ENCODE measurements at places on chromosomes 7 and 10.
A peak's percentile ranks its signal among the peaks of the same experiment; 100 is the strongest.

- no peak for DNase-seq
Observed at GRCh38 chr10:67978749-67979148, 94.3 kb downstream of the SIRT1 start.

- no peak for DNase-seq
Observed at GRCh38 chr10:68139448-68140272, 30.4 kb downstream of the MYPN start.

- DNase-seq = no peak
Observed at GRCh38 chr10:117410557-117410956, 35.3 kb upstream of the PDZD8 start.

GRCh38 chr7:41629711-41630111 lies 73.2 kb downstream of the INHBA start:
- no peak for DNase-seq

GRCh38 chr7:69739931-69740431 lies 141.7 kb downstream of the AUTS2 start:
- DNase-seq = no peak

DNA sequence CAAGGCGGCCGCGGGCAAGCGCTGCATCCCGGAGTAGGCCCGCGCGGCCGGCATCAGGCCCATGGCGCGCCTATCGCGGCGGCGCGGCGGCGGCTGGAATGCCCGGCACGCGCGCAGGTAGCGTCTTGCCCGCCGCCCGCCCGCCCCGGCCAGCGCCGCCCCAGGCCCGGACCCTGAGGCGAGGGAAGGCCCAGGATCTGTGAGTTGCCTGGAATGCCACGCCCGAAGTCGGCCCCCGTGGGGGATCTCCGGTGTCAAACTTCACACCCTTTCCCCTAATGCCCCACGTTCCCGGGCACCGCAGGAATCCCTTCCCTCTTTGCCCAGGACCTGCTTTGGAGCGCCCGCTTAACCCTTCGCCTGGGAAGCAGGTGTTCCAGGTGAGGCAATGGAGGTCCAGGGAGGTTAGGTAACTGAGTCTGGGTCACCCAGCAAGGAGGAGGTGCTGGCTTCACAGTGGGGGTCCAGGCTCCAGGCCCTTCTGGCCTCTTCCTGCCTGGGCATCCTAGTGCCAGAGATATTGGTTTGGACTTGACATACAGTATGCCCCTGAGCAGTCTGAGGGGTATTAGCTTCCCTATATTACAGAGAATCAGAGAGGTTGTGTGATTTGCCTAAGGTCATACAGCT lies 138.1 kb downstream of the ARHGAP22 start:
- DNase-seq = no peak

GRCh38 chr10:95963202-95963990 lies 55.6 kb downstream of the CC2D2B start:
- DNase-seq = no peak

GRCh38 chr7:135386776-135387175 lies 123.1 kb downstream of the CNOT4 start:
- DNase-seq = no peak

DNA sequence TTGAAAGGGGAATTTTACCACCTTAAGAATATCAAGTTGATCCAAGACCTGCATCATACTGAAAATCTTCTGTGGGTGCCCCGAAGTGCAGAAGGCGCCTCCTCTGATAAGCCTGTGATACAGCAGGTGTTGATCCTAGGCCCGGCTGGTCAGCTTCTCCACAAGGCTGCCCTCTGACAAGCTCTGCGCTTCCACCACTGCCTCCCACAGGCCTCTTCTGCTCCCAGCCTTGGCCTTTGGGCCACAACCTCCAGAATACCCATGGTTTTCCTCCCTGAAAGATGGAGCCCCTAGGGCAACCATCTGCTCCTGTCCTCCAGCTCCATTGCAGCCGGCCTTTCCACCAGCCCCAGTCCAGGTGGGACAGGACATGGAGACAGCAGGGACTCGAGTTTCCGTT lies 5.6 kb upstream of the OGDHL start:
- no peak for DNase-seq

DNA sequence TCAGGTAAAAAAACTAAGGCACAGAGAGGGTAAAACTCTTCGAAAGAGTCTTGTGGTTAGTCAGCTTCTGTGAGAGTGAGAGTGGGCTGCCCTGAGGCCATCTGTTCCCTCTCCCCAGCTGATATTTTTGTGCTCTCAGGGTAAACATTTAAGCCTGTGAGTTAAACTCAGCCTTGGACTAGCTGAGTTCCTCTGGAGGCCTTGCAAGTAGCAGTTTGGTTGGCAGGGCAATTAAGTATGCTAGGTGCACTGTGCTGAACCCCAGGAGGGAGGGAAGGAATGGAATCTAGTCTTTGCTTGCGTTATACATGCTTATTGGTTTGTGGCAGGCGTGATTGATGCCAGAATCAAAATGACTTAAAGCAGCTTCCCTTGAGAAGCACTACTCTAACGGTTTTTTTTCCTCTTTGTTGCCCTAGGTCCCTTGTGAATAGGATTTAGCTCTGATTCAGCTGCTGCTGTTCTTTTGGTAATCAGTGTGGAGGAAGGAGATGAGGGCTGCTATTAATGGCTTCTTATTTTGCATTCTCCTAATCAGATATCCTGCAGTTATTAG lies 140.2 kb downstream of the AUTS2 start:
- no peak for DNase-seq

GRCh38 chr10:23204773-23205172 lies 12.7 kb downstream of the PTF1A start:
- DNase-seq = no peak

DNA sequence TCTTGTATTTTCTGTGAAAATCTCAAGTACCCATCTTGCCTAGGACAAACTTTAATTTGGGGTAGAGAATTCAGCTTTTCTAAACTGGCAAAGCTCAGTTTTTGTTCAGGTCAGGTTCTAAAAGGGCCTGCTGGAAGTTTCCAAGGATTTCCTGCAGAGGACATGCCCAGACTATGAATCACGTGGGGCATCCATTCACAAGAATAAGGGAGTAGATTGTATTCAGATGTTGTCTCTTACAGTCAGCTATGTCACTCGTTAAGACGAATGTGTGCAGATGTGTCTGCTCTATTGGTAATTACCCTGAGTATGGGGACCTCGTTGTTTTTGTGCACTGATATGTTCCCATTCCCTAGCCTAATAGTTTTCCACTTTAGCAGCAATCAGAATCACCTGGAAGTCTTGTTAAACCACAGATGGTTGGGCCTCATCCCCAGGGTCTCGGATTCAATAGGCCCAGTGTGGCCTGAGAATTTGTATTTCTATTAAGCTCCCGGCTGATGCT lies 81.0 kb upstream of the ITPRID1 start:
- peak; percentile 56 for DNase-seq

DNA sequence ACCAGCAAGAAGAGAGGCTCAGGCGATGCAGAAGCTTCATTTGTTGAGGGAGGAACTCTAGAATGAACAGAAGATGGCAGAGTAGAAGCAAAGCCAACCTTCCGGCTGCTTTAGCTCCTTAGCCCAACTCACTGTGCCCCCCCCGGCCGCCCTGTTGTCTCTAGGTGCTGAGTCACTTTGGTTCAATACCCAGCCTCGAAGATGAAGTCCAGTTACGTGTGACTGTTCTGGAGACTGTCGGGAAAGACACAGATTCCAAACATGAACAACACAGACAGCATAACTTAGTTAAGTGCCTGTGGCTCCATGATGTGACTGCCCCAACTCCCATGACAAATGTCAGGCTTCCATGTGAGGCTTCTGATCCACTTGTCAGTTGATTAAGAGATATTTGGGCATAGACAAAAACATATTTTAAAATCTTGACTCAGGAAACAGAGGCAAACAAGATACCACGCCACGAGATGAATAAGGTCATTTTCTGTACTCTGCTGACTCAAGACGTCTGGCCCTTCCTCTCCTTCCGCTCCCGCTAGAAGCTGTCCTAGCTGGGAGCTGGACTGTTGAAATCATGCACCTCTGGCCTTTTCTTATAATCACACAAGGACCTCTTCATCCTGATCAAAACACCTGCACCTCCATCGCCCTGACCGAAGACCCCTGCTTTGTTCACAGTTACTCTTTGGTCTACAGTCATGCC lies 199.3 kb downstream of the FRMD4A start:
- no peak for DNase-seq

DNA sequence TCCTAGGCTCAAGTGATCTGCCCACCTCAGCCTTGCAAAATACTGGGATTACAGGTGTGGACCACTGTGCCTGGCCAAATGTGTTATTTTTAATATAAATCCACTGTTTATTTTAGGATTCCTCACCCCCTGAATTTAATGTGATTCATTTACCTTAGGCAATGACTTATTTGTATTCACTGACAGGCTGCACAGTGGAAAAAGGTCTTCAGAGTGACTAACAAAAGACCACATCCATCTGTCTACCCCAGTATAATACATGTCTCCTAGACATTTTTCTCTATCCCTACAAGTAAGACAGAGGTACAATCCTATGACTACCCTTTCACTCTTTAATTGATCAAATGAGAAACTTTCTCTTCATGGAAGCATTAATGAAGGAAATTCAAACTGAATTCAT lies 230.2 kb downstream of the AHR start:
- DNase-seq = no peak

DNA sequence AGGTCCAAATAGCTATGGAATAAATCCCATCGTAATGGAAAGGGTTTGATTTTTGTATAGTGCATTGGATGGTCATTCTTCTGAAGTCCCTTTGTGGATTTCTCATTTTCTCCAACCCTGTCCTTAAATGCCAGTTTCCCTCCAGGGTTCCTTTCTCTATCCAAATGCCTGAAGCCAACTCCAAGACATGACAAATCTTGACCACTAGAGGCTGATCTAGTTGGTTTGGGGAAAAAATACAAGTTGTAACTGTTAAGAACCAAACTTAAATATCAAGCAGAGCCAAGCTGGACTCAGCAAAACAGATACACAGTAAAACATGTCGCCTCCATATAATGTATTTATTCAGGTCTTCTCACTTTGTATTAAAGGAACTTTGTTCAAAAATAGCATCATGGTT lies 28.7 kb downstream of the FRMD4A start:
- DNase-seq = no peak

DNA sequence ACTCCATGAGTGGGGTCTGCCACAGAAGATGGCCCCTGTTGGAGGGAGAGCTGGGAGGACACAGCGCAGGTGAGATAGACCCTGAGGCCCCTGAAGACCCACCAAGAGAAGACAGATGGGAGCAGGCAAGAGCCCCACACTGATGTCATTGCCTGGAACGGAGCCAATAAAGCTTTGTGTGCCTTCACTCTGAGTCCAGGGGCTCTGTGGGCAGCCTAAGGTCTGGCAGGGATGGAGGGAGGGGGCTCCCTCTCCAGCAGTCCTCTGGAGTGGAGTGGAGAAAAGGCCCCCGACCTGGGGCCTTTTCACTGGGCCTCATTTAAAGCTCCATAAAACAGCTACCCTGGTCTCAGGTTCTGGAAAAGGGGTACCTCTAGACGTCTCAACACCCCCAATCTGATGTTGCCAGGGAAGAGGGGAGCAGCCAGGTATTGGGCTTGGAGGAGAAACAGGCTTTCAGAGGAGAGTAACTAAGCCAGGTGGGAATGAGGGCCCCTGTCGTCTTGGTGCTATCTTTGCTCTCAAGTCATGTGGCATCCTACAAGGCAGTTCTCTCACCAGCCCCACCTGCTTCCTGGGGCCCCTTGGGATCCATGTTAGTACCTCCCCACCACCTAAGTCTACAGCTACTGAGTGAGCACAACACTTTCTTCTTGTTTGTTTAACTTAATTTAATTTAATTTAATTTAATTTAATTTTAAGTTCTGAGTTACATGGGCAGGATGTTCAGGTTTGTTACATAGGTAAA lies 1.4 kb downstream of the C10orf62 start:
- DNase-seq = no peak
